Fibroblast of lung (primary cell): ENCODE measurements at places on chromosomes 12 and 14. TPM values are rescaled to one million over a fixed set of nuclear protein-coding genes. Genes with fewer than 3 reads are reported as not detected.

Gene KLHL33
- total RNA-seq = 0.26 and 1.5 TPM in 2 replicates

Gene CACNA1C
- total RNA-seq = 7.4 and 11.4 TPM in 2 replicates

Gene TSPAN9
- total RNA-seq = 26.7 and 35.2 TPM in 2 replicates

Gene KLRD1
- 0.17 and 0.26 TPM in 2 replicates for total RNA-seq

Gene PIANP
- under 0.01 and 0.17 TPM in 2 replicates for total RNA-seq
